ENCODE measurements at places on chromosomes 13 and 19.

GRCh38 chr19:42268704-42269477, at the start of gene CIC:
Gene CIC (plus strand): TSS chr19:42269252. CDS start chr19:42271784, 2,532 bp downstream.
- DNase-seq: peak; percentile 100

DNA sequence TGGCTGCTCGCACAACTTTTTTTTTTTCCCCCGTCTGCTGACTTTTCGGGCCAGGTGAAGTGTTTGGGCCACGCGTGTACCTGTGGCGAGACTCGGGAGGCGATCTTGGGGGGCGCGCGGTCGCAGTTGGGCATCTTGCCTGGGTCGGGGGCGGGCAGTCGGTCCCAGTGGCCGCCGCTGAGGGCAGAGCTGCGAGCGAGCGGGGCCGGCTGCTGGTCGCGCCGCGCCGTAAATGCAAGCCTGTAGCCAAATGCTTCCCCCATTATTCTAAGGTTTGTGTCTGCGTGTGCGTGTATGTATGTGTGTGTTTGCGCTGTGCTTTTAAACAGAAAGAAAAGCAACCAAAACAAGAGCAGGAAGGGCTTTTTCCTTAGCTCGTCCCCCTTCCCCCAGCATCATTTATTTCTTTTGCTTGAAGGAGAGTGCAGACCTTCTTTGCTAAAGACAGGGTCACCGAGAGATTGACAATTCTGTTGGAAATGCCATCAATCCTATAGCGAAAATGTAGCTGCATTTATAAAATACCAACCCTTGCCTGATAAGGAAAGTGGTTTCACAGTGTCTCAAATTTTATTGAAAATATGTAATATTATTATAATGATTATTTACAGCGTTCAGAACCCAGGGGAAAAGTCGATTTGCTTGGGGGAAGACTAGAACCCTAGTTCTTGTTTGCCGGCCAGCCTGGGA, 143.2 kb upstream of the ZNF536 start:
- no peak for DNase-seq

DNA sequence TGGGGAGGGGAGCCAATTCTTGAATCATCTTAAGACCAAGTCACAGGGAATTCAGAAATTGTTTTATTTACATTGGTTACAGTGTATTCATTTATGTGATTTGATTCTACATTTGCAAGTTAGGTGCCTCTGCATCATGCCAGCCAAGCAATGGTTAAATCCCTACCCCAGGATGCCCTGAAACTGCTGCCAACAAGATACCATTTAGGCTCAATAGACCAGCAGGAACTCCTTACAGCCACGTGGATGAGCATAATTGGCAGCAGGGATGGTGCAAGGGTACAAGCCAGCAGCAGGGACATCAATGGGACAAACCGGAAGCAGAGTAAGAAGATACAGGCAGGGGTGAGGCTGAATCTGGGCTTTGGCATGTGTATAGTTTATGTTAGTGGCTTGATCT, 72.4 kb upstream of the NBEA start:
- no peak for DNase-seq

DNA sequence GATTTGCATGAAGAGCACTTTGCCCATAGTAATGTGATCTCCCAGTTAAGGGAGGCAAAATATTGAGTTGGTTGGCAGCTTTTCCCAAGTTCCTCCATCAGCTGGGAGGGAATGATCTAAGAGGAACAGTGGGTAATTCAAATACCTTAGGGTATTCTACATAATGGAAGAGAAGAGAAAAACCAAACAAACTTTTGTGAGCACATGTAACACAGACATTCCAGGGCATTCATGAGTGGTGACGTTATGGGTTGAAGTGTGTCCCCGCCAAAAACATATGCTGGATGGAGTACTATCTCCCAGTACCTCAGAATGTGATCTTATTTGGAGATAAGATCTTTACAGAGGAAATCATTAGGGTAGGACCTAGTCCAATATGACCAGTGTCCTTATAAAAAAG, 220.1 kb downstream of the FOXO1 start:
- no peak for DNase-seq

DNA sequence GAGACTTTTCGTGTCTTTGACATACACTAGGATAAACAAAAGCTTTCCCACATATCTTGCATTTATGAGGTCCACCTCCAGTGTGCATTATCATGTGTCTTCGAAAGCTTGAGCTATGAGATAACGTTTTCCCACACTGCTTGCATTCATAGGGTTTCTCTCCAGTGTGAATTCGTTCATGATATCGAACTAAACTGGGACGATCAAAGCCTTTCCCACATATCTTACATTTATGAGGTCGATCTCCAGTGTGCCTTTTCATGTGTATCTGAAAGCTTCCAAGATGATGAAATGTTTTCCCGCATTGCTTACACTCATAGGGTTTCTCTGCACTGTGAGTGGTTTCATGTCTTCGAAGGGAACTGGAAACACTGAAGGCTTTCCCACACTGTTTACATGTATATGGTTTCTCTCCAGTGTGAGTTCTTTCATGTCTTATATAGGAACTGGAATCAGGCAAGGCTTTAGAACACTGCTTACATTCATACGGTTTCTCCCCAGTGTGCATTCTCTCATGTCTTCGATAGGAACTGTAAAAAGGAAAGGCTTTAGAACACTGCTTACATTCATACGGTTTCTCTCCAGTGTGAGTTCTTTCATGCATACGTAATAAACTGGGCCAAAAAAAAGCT, 14.5 kb downstream of the ZNF563 start:
- no peak for DNase-seq

- DNase-seq: no peak
Observed at GRCh38 chr19:12497032-12497431, 12.4 kb upstream of the ZNF709 start.

All from suprapubic skin (tissue), 4 donors.